ENCODE measurements at places on chromosomes 3 and 15.

- DNase-seq, result no peak
Measured at GRCh38 chr3:10981961-10982360, 10.6 kb upstream of the SLC6A1 start.

- no peak for DNase-seq
Measured at GRCh38 chr3:23592961-23593931, 212.5 kb upstream of the UBE2E1 start.

- no peak for DNase-seq
Measured at GRCh38 chr15:43212299-43212698, 8.5 kb downstream of the EPB42 start.

GRCh38 chr3:147797095-147797494 is 387.9 kb downstream of the ZIC1 start:
- DNase-seq, result no peak

DNA sequence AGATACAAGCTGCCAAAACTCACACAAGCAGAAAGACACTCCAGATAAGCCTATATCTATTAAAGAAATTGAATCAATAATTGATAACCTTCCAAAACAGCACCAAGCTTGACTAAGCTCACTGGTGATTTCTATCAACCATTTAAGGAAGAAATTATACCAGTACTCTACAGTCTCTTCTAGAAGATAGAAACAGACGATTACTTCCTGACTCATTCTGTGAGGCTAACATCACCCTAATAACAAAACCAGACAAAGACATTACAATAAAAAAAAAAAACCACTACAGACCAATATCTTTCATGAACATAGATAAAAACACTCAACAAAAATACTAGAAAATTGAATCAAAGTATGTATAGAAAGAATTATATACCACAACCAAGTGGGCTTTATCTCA is 20.2 kb downstream of the CHDH start:
- no peak for DNase-seq

GRCh38 chr3:150145659-150146058 is 175.0 kb upstream of the PFN2 start:
- no peak for DNase-seq
